CD4-positive, alpha-beta memory T cell (primary cell): ENCODE measurements at places on chromosomes 2 and 18.

DNA sequence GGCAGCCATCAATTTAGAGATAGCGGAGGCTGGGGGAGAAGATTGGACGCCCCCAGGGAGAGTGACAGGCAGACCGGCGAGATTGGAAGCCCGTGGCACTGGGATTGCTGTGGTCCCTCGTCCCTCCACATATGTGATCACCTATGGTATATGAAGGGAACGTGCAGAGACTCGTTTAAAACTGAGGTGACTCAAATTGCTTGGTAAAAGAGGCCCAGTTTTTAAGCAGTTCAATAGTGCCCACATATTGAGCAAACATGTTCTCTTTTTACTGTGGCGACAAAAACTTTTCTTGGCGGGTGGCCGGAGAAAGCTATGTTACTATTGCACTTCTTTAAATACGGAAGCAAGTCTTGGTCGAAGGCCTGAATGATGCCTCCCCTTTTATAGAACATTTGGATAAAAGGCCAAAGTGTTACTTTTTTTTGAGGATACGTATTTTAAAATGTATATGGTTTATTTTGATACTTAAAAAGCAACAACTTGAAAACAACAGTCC lies 9.1 kb downstream of the B3GNT2 start:
- no peak for DNase-seq

DNA sequence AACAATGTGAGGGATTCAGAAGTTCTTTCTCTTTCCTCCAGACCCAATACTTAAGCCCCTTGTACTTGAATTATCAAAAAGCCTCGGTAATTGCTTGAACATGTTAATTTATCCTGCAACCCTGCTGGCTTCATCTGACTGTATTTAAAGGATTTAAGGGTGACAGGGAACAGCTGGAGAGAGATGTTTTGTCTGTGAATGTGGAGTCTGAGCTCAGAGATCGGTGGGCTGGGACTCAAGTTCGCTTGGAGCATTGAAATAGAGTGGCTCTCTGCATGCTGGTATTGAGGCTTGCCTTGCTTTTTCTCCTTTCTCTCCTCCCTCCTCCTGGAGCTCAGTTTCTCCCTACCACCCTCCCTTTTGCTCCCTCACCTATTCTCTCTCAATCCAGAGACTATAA lies 73.6 kb downstream of the BOD1L2 start:
- DNase-seq = no peak

DNA sequence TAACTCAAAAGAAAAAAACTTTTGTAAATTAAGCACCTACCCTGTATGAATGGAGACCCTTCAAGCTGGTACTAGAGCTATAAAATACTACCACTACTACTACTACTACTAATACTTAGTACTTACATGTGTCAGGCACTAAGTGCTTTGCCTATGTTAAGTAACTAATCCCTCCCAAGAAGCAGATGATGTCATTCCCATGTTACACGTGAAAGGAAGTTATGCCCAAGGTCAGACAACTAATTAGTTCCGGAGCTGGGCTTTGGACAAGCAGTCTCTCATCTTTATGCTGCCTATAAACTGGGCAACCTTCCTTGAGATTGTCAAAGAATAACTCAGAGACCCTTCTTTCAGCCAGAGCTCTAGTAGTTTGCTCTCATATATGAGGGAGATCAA lies 13.9 kb upstream of the ATP6V1B1 start:
- no peak for DNase-seq

DNA sequence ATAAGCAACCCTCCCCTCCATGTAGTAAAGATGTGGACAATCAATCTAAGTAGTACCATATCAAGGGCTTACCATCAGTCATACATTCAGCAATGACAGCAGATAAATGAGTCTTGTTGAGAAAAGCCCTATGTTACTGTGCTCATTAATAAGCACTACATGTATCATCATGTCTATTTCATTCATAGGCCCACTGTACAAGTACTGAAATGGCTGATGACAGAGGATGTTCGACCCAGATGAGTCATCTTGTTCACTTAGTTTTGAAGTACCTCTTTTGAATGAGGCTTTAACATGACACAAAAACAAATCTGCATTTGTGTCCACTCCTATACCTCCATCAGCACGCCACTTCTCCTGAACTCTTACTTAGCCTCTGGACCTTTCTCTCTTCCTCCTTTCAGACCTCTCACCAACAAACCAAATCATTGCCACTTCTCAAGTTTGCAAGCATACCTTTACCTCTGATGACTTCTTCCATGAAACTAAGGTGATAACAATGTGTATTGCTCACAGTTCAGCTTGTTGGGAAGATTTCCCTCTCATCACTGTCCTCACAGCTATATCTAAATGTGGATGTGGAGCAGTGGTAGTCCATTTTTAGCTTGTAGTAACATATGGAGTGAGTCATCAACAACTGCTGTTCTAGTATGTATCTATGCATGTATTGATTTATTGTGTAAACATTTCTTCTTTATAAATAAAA lies 921.0 kb upstream of the SLC39A10 start:
- DNase-seq = no peak

GRCh38 chr2:232957657-232958090 lies 55.4 kb downstream of the NGEF start:
- DNase-seq = no peak
